Stimulated activated CD4-positive, alpha-beta T cell treated with anti-CD3 and anti-CD28 coated beads, TNF-alpha, amount 100 ng/mL, for 1 hour (primary cell): ENCODE measurements at places on chromosomes 11 and 22.

DNA sequence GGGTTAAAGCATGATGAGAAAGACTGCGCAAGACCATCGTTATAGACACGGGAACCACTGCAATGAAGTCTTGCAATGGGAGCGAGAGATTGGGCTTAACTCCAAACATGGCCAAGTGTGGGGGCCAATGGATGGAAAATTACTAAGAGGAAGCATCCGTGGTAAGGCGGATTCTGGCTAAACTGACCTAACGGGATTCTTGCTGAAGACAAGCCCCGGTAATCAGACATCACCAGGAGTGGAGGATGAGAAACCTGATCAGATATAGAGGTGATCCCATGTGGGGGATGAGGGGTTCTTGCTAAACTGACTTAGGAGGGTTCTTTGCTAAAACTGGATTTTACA, 5.8 kb upstream of the SYNGR1 start:
- no peak for DNase-seq

- no peak for DNase-seq
Observed at GRCh38 chr11:12159351-12160099, 49.1 kb downstream of the MICAL2 start.

GRCh38 chr11:66230156-66230555, 38.3 kb upstream of the RAB1B start:
- no peak for DNase-seq

DNA sequence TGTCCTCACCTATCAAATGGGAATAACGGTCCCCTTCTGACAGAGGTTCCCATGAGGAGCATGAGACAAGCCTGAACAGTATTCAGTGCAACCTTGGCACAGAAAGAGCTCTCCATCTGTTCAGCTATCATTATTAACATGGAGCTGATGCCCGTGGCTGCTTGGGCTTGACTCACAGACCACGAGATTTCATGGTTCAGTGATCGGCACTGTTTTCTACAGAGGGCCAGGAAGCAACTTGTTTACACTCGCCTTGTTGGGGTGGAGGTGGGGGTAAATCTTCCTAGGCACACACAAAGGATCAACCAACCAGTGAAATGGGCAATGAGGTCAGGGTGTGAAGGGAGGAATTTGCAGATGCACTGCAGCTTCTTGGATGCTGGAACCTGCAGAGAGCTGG, 88.2 kb downstream of the CWC15 start:
- no peak for DNase-seq
